Hindlimb muscle (tissue), 1 donor: ENCODE measurements at places on chromosomes 5 and 9. TPM values are rescaled to one million over a fixed set of nuclear protein-coding genes. Genes with fewer than 3 reads are reported as not detected.

The GPR151 gene
- not detected for polyA plus RNA-seq

The CNTRL gene
- polyA plus RNA-seq: 16.4 TPM

The EPB41L4B gene
- 14.2 TPM for polyA plus RNA-seq

The ZNF483 gene
- polyA plus RNA-seq: 1.5 TPM

The GRIA1 gene
- polyA plus RNA-seq: 0.28 TPM

The PDZD2 gene
- polyA plus RNA-seq: 6.1 TPM
